ENCODE measurements at places on chromosomes 5 and 9.

DNA sequence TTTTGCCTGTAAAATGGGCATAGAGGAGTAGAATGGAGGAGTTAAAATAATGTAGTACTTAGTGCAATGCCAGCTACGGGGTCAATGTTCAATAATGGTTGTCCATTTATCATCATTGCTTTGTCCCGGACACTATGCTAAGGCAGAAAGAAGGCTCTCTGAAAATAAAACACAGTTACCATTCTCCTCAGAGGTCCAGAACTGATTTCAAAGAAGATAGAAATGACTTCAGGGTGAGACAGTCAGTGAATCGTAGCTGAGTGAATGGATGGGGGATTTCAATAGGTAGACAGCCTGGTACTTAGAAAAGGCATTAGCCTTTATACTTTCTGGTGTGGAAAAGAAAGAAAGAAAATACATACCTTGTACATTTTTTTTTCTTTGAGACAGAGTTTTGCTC is 1.2 kb upstream of the AK3 start:
- DNase-seq: no peak

DNA sequence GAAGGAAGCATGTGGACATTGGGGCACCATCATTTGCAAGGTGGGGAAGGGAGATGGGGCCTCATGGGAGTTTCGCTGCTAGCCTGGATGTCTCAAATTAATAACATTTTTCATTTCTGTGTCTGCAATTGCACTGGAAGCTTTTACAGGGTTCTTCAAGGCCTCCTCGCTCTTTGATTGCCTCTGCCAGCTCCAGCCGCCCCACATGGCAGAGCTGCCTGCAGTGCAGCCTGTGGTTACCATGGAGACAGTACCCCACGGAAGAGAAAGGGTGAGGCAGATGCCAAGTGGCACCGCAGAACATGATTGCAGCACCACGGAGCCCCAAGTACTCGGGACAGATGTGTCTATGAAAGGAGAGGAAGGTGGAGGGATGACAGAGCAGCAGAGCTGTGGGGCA is 25.4 kb downstream of the CTNND2 start:
- DNase-seq: no peak

GRCh38 chr5:54608423-54609085 is 91.0 kb downstream of the SNX18 start:
- DNase-seq: no peak

- DNase-seq: peak; percentile 51
Observed at GRCh38 chr5:140358738-140359310, 1.2 kb upstream of the SLC4A9 start.

DNA sequence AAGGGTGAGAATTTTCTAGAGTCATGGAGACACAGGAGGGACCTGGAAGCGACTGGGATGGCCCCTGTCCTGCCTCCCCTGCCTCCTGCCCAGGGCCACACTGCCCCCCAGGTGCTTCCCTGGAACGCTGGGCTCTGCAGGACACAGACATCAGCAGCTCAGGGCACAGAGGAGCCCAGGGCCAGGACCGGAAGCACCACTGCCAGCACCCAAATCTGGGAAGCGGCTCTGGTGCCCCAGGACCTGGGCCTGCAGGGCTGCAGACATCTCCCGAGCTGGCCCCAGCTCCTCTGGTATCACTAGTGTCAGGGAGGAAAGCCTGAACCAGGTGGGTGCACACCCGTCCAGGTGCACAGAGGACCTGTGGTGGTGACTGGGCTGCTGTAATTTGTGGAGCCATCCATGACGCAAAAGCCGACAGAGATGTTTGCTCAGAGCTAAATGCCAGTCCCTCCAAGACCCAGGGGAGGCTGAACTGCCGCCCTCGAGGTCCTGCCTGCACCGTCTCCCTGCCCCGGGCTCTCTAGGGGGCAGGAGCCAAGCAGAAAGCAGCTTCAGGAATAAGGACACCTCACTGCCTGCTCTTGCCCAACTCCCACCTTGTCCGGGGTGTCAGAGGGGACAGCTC is 46.0 kb upstream of the SIMC1 start:
- DNase-seq: no peak

- no peak for DNase-seq
Observed at GRCh38 chr9:36924757-36925432, 109.2 kb downstream of the PAX5 start.

DNA sequence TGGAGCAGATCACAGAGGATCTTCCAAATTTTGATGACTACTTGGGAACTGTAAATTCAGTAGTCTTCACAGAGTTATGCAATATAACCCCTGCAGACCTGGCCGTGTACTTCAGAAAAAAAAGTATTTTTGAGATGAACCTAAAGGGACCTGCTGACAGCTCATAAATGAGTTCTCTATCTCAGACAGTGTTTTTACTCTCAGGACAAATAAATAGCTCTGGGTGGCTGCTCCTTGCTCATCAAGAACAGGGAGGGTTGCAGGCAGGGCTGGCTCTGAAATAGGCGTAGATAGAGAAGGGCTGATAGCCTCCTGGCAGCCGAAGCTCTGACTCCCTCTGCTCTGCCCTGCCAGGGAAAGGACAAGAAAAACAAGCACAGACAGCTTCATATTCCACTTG is 64.8 kb downstream of the PLAC8L1 start:
- DNase-seq: no peak

Measured in fibroblast of skin of right quadriceps (primary cell).